Naive thymus-derived CD4-positive, alpha-beta T cell (primary cell): ENCODE measurements at places on chromosomes 6 and 20.

- H3K36me3 ChIP-seq = no peaks in the 10 kb centered on the region
- no peaks in the 10 kb centered on the region for H3K27me3 ChIP-seq
- H3K4me3 ChIP-seq = no peak overlapping the region
- H3K27ac ChIP-seq = no peak overlapping the region
- no peaks in the 10 kb centered on the region for H3K4me1 ChIP-seq
- no peak for DNase-seq
Measured at GRCh38 chr6:11912420-11912819, 99.7 kb upstream of the HIVEP1 start.

GRCh38 chr6:5937169-5937909, 69.4 kb downstream of the NRN1 start:
- no peak overlapping the region for H3K4me3 ChIP-seq
- H3K36me3 ChIP-seq = no peaks in the 10 kb centered on the region
- H3K27ac ChIP-seq = no peak overlapping the region
- no peak for DNase-seq

- H3K36me3 ChIP-seq = no peaks in the 10 kb centered on the region
- H3K27ac ChIP-seq = no peak overlapping the region
- no peaks in the 10 kb centered on the region for H3K4me1 ChIP-seq
- H3K27me3 ChIP-seq = peaks cover 4% of the 10 kb centered on the region
- DNase-seq = no peak
Measured at GRCh38 chr6:12593771-12594529, 122.6 kb upstream of the PHACTR1 start.

- no peak overlapping the region for H3K4me3 ChIP-seq
- no peak for DNase-seq
- H3K4me1 ChIP-seq = no peaks in the 10 kb centered on the region
- H3K27ac ChIP-seq = no peak overlapping the region
Measured at GRCh38 chr20:21136015-21136732, 10.3 kb downstream of the KIZ start.

- no peak overlapping the region for H3K4me3 ChIP-seq
- peaks cover 6% of the 10 kb centered on the region for H3K4me1 ChIP-seq
- no peak overlapping the region for H3K27ac ChIP-seq
- no peaks in the 10 kb centered on the region for H3K27me3 ChIP-seq
Measured at GRCh38 chr6:100886076-100886475, 4.9 kb upstream of the ASCC3 start.

DNA sequence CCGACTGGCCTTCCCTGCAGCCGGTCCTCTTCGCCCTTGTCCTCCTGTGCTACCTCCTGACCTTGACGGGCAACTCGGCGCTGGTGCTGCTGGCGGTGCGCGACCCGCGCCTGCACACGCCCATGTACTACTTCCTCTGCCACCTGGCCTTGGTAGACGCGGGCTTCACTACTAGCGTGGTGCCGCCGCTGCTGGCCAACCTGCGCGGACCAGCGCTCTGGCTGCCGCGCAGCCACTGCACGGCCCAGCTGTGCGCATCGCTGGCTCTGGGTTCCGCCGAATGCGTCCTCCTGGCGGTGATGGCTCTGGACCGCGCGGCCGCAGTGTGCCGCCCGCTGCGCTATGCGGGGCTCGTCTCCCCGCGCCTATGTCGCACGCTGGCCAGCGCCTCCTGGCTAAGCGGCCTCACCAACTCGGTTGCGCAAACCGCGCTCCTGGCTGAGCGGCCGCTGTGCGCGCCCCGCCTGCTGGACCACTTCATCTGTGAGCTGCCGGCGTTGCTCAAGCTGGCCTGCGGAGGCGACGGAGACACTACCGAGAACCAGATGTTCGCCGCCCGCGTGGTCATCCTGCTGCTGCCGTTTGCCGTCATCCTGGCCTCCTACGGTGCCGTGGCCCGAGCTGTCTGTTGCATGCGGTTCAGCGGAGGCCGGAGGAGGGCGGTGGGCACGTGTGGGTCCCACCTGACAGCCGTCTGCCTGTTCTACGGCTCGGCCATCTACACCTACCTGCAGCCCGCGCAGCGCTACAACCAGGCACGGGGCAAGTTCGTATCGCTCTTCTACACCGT, 6.1 kb downstream of the UBD start:
- H3K4me1 ChIP-seq = peaks cover 6% of the 10 kb centered on the region
- no peak overlapping the region for H3K27ac ChIP-seq
- H3K4me3 ChIP-seq = peak overlapping the region; percentile 57
- DNase-seq = peak; percentile 29
- no peaks in the 10 kb centered on the region for H3K36me3 ChIP-seq

DNA sequence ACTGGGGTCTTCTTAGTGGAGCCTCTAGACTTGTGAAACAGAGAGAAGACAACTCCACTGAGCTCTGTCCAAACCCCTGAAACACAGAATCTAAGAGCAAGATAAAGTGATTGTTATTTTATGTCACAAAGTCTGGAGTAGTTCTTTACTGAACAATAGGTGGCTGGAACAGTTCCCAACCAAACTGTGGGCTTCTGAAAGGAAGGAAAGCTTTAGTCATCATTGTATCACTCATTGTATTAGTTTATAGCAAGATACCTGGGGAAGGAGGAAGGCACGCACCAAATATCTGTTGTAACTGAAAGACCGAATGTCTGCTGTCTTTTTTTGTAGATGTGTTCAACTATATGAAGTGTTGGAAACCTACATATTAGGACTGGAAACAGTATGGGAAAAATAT, 284.9 kb upstream of the TBX18 start:
- no peak overlapping the region for H3K4me3 ChIP-seq
- no peak overlapping the region for H3K27ac ChIP-seq
- DNase-seq = no peak
- H3K4me1 ChIP-seq = no peaks in the 10 kb centered on the region
- H3K36me3 ChIP-seq = no peaks in the 10 kb centered on the region

DNA sequence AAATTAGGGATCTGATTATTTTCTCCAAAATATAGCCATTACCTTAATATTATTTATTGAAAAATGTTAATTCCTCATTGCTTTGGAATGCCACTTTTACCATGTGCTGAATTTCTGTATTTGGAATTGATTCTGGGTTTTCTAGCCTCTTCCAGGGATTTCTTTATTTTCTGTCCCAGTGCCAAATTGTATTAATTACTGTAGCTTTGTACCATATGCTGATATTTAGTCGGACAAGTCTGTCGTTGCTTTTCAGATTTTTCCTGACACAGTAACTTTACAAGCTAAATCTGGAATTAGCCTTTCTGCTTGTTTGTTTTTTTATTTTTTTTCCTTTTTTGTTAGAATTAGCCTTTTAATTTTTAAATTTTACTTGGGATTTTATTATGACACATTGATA, 10.9 kb upstream of the TMEM14B start:
- no peaks in the 10 kb centered on the region for H3K27me3 ChIP-seq
- no peaks in the 10 kb centered on the region for H3K4me1 ChIP-seq
- no peak for DNase-seq
- no peaks in the 10 kb centered on the region for H3K36me3 ChIP-seq
- no peak overlapping the region for H3K4me3 ChIP-seq

DNA sequence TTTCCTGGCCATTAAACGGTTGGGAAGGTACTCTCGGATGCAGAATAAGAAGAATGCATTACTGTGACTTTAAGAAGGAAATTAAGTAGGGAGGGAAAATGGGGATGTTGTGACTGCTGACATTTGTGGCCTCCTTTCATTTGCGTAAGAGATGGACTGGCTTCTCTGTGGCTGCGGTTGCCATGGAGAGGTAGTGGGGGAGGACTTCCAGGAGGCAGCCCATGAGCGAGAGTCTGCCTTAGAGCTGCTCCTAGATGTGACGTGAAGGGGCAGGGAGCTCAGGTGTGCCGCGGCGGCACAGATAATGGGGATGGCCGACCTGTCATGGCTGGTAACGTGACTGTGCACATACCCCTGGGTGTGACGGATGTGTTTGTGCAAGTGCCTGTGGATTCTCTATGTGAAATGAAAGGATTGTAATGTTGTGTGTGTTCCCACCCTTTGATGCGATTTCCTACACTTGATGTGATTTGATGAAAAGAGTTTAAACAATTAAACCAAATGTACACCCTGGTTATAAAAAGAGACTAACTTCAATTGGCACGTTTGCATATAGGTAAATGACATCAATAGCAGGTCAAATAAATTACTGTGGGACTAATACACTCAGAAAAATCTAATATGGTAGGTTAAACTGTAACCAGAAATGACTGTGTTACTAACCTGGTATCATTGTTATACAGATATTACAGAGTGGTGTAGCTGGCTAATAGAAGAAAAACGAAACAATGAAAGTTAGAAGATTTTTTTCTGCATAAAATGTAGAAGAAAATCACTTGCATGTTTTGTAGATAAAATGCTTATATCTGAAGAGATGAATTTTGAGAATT, 48.9 kb downstream of the HIVEP1 start:
- H3K36me3 ChIP-seq = no peaks in the 10 kb centered on the region
- H3K4me3 ChIP-seq = peak overlapping the region; percentile 24
- H3K27me3 ChIP-seq = no peaks in the 10 kb centered on the region
- H3K27ac ChIP-seq = peak overlapping the region; percentile 5
- DNase-seq = peak; percentile 71

GRCh38 chr6:144149558-144149893, 791 bp upstream of the STX11 start:
- H3K4me3 ChIP-seq = peak overlapping the region; percentile 69
- H3K27ac ChIP-seq = no peak overlapping the region
- DNase-seq = no peak
- H3K36me3 ChIP-seq = no peaks in the 10 kb centered on the region
- H3K4me1 ChIP-seq = peaks cover 15% of the 10 kb centered on the region

DNA sequence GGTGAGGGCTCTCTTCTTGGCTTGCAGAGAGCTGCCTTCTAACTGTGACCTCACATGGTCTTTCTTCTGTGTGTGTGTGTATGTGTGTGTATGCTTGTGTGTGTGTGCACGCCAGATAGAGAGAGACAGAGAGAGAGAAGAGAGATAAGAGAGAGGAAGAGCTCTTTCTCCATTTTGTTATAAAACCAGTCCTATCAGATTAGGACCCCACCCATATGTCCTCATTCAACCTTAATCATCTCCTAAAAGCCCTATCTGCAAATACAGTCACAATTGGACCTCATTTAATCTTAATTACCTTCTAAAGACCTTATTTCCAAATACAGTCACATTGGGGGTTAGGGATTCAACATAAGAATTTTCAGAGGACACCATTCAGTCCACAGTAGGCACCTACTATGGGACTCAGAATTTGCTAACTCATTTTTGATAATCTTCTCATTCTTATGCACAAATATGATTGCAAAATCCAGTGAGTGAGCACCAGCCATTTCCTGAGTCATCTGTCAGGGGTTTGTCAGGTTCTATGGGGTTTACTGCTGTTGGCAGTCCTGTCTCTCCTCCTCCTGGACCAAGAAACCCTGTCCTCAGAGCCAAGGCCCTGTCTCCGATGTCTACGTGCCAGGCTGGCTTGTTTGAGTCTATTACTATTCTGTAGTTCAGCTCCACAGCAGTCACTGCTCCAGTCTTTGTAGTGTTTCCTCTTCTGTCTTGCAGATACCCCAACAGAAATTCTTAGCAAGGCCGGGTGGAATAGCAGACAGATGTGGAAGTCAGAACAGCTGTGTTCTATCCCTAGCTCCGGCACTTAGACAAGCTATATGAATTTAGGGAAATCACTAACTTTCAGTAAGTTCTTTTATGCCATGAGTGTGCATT, 59.0 kb upstream of the FAM184A start:
- no peaks in the 10 kb centered on the region for H3K36me3 ChIP-seq
- no peaks in the 10 kb centered on the region for H3K4me1 ChIP-seq
- no peak overlapping the region for H3K27ac ChIP-seq
- no peak overlapping the region for H3K4me3 ChIP-seq
- H3K27me3 ChIP-seq = no peaks in the 10 kb centered on the region
- no peak for DNase-seq

DNA sequence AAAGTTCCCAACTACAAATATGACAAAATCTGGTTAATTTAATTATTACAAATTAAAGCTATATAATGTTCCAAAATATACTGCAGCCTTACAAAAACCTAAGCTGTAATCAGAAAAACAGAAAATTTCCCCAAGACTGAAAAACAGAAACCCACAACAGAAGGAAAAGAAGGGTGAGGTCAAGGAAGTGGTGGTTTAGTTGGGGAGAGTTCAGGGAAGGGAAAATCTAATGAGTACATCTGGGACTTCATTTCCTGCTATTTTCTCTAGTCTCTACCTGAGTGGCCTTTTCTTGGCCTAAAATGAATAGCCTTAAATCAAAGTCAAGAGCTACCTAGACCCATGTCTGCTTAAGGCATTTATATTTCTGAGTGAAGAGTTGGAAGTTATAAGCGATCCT, 66.2 kb upstream of the BEND6 start:
- peaks cover 18% of the 10 kb centered on the region for H3K4me1 ChIP-seq
- H3K4me3 ChIP-seq = no peak overlapping the region
- H3K27ac ChIP-seq = no peak overlapping the region
- H3K27me3 ChIP-seq = no peaks in the 10 kb centered on the region
- DNase-seq = no peak
- H3K36me3 ChIP-seq = no peaks in the 10 kb centered on the region

DNA sequence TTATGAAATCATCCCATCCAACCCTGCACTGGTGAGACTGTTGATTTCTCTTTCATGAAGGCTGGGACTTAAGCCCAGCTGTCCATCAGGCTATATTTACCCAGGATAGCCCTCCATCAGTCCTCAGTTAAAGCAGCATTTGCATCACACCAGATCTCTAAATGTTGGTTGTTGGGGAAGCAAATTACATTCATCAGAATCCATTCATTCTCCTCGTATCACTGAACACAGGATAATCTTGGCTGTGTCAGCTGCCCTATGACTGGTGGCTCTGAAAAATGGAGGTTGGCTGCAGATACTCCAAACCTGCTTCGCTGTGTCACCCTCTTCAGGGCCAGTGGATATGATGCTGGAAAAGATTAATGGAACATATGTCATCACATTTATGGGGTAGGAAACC, 718.3 kb downstream of the KIF16B start:
- H3K36me3 ChIP-seq = no peaks in the 10 kb centered on the region
- no peak overlapping the region for H3K27ac ChIP-seq
- H3K4me1 ChIP-seq = no peaks in the 10 kb centered on the region
- H3K4me3 ChIP-seq = no peak overlapping the region

DNA sequence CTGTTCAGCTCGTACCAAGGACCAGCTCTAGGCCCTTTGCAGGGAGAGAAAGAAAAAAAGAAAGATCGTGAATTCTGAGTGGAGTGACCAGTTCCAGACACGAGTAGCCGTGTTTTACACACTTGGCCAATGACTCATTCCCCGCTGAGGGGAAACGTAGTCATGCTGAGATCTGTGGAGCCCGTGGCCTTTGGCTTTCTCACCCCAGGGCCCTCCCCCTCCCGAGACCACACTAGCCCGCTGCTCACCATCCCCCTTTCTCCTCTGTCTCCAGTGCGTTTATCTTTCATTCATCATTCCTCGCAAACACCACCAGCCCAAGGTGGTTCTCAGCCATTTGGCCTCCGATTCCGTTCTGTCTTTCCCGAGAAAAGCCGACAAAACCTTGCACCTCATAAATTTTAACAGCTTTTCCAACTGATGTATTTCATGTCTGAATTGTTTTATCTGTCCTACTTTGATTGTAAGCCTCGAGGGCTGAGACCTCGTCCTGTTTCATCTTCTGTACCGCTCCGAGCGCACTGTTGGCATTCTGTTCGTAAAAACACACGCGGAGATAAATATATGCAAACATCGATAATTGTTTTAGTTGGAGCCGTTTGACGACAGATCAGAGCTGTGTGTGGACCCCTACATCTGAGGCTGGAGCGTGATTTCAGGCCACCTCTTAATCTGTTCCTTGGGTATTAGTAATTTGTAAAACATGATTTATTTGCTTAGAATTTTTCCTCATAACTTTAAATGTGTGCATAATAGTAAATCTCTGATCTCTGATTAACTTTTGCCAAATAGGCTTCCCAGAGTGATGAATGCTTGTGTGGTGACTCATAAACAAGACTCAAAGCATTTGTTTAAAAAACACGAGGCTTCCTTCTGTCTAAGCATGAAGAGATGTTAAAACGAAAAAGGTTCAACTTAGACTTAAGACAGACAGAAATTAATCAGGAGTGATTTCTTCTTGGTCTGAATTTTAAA, 336.6 kb downstream of the CDH4 start:
- no peak overlapping the region for H3K27ac ChIP-seq
- DNase-seq = no peak
- no peak overlapping the region for H3K4me3 ChIP-seq
- H3K4me1 ChIP-seq = no peaks in the 10 kb centered on the region
